ENCODE measurements at places on chromosomes 7 and 10.

DNA sequence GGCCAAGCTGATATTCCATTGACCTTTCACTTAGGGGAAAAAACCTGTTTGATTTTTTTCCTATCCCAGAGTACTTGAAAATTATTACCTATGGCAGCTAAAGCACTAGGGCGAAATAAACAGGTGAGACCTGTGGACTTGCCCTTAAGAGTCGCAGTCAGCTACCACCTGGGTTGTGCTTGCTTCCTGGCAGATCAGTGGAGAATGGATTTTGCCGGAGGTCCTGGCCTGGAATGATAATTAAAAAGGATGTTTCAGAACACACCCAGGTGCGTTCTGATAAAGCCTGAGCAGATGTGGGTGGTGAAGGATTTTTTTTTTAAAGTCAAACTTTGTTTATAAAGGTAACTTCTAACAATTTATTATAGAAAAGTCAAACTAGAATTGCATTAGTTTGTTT, 59.1 kb downstream of the AUTS2 start:
- DNase-seq: no peak
- no peaks in the 10 kb centered on the region for H3K27me3 ChIP-seq
- H3K36me3 ChIP-seq: no peaks in the 10 kb centered on the region
- no peak overlapping the region for H3K4me3 ChIP-seq
- no peaks in the 10 kb centered on the region for H3K4me1 ChIP-seq

- H3K27me3 ChIP-seq: no peaks in the 10 kb centered on the region
- no peak overlapping the region for H3K27ac ChIP-seq
- H3K36me3 ChIP-seq: no peaks in the 10 kb centered on the region
- no peak for DNase-seq
These were observed 8.4 kb upstream of the SCART1 start for GRCh38 chr10:133445268-133445732.

DNA sequence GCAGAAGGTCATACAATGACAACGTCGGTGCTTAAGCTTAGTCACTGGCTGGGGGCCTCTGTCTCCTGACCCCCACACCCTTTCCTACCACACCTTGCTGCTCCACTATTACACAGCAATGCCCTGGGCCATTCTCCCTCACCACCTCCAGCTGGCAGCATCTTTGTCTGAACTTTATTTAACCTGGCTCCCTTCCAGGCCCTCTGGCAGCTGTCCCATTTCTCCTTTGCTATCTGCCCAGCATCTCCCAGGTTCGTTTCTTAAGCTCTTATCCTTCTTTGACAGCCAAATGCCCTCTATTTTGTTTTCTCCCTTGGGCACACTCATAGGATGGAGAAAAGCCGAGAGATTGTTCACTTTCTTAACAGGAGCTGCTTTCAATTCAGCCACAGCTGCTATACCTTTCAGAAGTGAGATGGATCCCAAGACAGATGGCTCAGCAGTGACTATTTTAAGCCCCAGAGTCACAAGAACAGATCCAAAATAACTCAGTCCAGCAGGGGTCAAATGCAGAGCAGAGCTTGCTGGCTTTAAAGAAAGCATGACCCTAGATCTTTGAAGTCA, 1277.1 kb upstream of the AUTS2 start:
- no peaks in the 10 kb centered on the region for H3K36me3 ChIP-seq
- no peak overlapping the region for H3K27ac ChIP-seq
- no peak overlapping the region for H3K4me3 ChIP-seq
- H3K27me3 ChIP-seq: no peaks in the 10 kb centered on the region

- no peak for DNase-seq
- H3K36me3 ChIP-seq: no peaks in the 10 kb centered on the region
- no peak overlapping the region for H3K4me3 ChIP-seq
- no peak overlapping the region for H3K27ac ChIP-seq
- H3K27me3 ChIP-seq: no peaks in the 10 kb centered on the region
These were observed 121.3 kb downstream of the MPP7 start for GRCh38 chr10:28181478-28182096.

DNA sequence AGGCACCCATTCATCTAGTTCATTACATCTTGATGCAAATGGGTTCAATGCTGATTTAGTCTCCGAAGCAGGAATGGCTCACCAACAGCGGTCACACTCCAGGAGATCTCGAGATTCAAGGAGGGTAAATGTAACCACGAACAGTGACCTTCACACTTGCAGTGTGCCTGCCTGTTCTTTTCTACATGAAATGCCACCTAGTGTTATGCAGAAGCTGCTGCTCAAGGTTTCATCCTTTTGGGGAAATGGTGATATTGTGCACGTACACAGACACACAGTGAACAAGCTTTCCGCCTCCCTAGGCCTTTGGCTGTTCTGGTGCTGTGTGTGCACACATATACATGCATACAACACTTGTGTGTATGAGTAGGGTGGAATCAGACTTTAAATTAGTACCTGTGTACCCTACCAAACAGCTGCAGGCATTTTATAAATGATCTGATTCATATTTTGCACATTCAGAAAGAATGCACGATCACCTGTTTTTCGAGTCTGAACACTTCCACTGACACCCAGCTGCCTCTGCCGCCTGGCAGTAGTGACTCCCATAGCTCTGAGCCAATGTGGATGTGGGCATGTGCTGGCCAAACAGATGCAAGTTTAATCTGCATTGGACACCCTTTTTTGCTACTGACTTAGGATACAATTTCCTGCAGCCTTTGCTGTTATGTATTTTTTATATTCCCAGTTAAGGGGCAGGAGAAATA, 100.5 kb downstream of the TACC2 start:
- H3K4me3 ChIP-seq: no peak overlapping the region
- H3K36me3 ChIP-seq: no peaks in the 10 kb centered on the region
- H3K4me1 ChIP-seq: no peaks in the 10 kb centered on the region
- H3K27me3 ChIP-seq: no peaks in the 10 kb centered on the region
- no peak overlapping the region for H3K27ac ChIP-seq
- DNase-seq: no peak

DNA sequence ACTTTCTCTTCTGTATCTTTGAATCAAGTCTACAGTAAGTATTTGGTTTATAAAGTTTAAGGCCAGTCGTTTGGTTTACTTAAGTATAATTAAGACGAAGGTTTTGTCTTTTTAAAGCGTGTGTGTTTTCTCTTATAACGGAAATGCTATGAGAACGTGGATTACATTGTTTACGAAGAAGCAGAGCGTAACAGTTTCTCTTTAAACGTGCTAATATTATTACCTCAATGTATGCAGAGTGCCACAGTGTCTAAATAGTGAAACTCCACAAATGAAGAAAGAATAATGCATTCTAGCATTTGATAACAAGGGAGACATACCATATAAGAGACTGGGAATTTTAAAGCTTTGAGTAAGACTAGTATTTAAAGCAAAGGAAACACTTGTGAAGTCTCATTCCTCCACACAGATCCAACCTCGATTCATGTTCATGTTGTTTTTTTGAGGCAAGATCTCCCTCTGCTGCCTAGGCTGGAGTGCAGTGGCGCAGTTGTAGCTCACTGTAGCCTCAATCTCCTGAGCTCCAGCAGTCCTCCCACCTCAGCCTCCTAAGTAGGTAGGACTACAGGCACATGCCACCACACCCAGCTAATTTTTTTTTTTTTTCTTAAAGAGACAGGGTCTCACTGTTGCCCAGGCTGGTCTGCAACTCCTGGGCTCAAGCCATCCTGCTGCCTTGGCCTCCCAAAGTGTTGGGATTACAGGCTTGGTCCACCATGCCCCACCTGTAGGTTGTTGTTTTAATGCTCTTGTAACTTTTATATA, 75.1 kb downstream of the ANKRD61 start:
- H3K4me3 ChIP-seq: peak overlapping the region; percentile 76
- H3K36me3 ChIP-seq: peaks cover 4% of the 10 kb centered on the region
- peak; percentile 57 for DNase-seq
- H3K27ac ChIP-seq: peak overlapping the region; percentile 90

GRCh38 chr10:71072131-71072822, 140.1 kb upstream of the UNC5B start:
- no peak for DNase-seq
- H3K4me1 ChIP-seq: no peaks in the 10 kb centered on the region
- H3K27ac ChIP-seq: no peak overlapping the region
- no peaks in the 10 kb centered on the region for H3K36me3 ChIP-seq
- H3K4me3 ChIP-seq: no peak overlapping the region
- no peaks in the 10 kb centered on the region for H3K27me3 ChIP-seq

DNA sequence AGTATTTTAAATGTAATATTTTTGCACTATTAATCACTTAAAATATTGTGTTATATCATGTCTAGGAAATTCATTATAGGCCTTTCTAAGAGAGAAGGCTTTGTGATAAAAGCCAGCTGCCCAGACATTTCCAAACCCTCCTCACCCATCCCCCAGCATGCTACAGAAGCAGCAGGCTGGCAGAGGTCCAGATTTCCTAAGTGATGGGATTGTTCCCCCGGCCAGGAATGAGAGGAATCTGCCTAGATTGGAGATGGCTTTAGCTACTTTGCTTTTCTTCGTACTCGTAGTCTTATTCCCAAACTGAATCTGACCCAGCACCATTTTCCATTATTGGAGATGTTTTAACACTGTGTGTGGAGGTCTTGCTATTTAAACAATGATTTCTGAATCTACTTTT, 29.4 kb downstream of the CDK14 start:
- H3K27me3 ChIP-seq: no peaks in the 10 kb centered on the region
- no peak overlapping the region for H3K27ac ChIP-seq
- no peak for DNase-seq
- no peak overlapping the region for H3K4me3 ChIP-seq
- no peaks in the 10 kb centered on the region for H3K36me3 ChIP-seq
